Dermis lymphatic vessel endothelial cell (primary cell): ENCODE measurements at places on chromosomes 6 and 20. TPM values are rescaled to one million over a fixed set of nuclear protein-coding genes. Genes with fewer than 3 reads are reported as not detected.

The CLPSL2 gene
- not detected in 2 replicates for total RNA-seq

The TSBP1 gene
- not detected in 2 replicates for total RNA-seq

The CGAS gene
- 0.69 and 0.98 TPM in 2 replicates for total RNA-seq

The ELOVL2 gene
- under 0.01 TPM in 1 of 2 replicates, not detected in the other for total RNA-seq

The CALHM6 gene
- 3.7 and 4.2 TPM in 2 replicates for total RNA-seq

The MCCD1 gene
- total RNA-seq = not detected in 2 replicates

The SLC13A3 gene
- under 0.01 and 0.09 TPM in 2 replicates for total RNA-seq

The C6orf141 gene
- 56.2 and 79.6 TPM in 2 replicates for total RNA-seq

The CST2 gene
- not detected in 2 replicates for total RNA-seq

The C20orf202 gene
- total RNA-seq = under 0.01 and 0.17 TPM in 2 replicates

The SLA2 gene
- not detected in 2 replicates for total RNA-seq

The SCAF8 gene
- 20.7 and 23.5 TPM in 2 replicates for total RNA-seq

The HUS1B gene
- 0.54 and 0.69 TPM in 2 replicates for total RNA-seq

The BPIFB4 gene
- not detected in 2 replicates for total RNA-seq

The USP49 gene
- total RNA-seq = 1.4 and 1.9 TPM in 2 replicates

The LAMA2 gene
- 0.09 and 0.11 TPM in 2 replicates for total RNA-seq

The NMBR gene
- not detected in 2 replicates for total RNA-seq

The NFATC2 gene
- total RNA-seq = 3.3 and 9.0 TPM in 2 replicates

The TMEM63B gene
- total RNA-seq = 11.3 and 18.0 TPM in 2 replicates

The TPD52L1 gene
- total RNA-seq = 1.1 and 1.9 TPM in 2 replicates

The KIF3B gene
- total RNA-seq = 26.1 and 37.0 TPM in 2 replicates

The TNF gene
- total RNA-seq = not detected in 2 replicates

The FAM209B gene
- total RNA-seq = 0.22 TPM in 1 of 2 replicates, not detected in the other

The OTOR gene
- not detected in 2 replicates for total RNA-seq

The UBD gene
- total RNA-seq = 7.8 and 31.0 TPM in 2 replicates

The EYS gene
- not detected in 2 replicates for total RNA-seq

The SNX14 gene
- 136 and 148 TPM in 2 replicates for total RNA-seq

The REM1 gene
- total RNA-seq = 0.11 TPM in 1 of 2 replicates, not detected in the other

The CD83 gene
- 0.95 and 3.7 TPM in 2 replicates for total RNA-seq

The UBE2C gene
- 3.3 and 4.2 TPM in 2 replicates for total RNA-seq

The HLA-DQA1 gene
- total RNA-seq = not detected in 2 replicates

The NKX2-4 gene
- not detected in 2 replicates for total RNA-seq

The ARMH2 gene
- not detected in 2 replicates for total RNA-seq

The FAM83D gene
- total RNA-seq = 9.4 and 10.1 TPM in 2 replicates

The DEFB124 gene
- total RNA-seq = not detected in 2 replicates

The YIPF3 gene
- total RNA-seq = 97.2 and 114 TPM in 2 replicates

The TUBE1 gene
- total RNA-seq = 9.0 and 12.9 TPM in 2 replicates

The ADAM33 gene
- 0.09 and 0.11 TPM in 2 replicates for total RNA-seq

The SLC12A5 gene
- 0.34 and 0.98 TPM in 2 replicates for total RNA-seq

The ARFGEF3 gene
- total RNA-seq = 1.7 and 2.5 TPM in 2 replicates

The TRERF1 gene
- under 0.01 TPM in 2 replicates for total RNA-seq

The CRIP3 gene
- not detected in 2 replicates for total RNA-seq

The RIPPLY2 gene
- total RNA-seq = 0.17 TPM in 1 of 2 replicates, not detected in the other
